Activated CD4-positive, CD25-positive, alpha-beta regulatory T cell treated with anti-CD3 and anti-CD28 coated beads, Interleukin-2, amount 50 U/mL, for 72 hours (primary cell): ENCODE measurements at places on chromosomes 6 and 20.

DNA sequence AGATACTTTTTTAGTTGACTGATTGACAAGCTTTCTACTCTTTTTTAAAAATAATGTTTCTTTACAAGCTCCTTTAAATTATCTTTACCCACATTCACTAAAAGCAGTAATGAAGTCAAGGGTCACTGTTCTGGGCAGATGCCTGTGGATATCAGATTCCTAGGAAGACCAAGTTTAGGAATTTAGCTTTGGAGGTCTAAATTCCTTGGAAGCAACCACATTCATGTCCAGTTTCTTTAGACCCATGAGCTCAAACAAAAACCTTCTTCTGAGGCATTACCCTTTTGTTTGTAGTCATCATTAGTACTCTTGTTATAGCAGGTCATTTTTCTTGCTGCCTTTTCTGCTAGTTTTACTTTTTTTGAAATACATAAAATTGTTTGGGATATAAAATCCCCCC is 462.9 kb upstream of the JAG1 start:
- DNase-seq: no peak

GRCh38 chr6:122859676-122860075 is 70.6 kb downstream of the SMPDL3A start:
- DNase-seq: no peak

DNA sequence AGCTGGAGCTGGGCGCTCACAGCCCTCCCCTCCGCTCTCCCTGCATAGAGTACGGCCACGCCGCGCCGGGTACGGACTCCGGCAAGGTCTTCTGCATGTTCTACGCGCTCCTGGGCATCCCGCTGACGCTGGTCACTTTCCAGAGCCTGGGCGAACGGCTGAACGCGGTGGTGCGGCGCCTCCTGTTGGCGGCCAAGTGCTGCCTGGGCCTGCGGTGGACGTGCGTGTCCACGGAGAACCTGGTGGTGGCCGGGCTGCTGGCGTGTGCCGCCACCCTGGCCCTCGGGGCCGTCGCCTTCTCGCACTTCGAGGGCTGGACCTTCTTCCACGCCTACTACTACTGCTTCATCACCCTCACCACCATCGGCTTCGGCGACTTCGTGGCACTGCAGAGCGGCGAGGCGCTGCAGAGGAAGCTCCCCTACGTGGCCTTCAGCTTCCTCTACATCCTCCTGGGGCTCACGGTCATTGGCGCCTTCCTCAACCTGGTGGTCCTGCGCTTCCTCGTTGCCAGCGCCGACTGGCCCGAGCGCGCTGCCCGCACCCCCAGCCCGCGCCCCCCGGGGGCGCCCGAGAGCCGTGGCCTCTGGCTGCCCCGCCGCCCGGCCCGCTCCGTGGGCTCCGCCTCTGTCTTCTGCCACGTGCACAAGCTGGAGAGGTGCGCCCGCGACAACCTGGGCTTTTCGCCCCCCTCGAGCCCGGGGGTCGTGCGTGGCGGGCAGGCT is 4.6 kb downstream of the KCNK15 start:
- DNase-seq: no peak

DNA sequence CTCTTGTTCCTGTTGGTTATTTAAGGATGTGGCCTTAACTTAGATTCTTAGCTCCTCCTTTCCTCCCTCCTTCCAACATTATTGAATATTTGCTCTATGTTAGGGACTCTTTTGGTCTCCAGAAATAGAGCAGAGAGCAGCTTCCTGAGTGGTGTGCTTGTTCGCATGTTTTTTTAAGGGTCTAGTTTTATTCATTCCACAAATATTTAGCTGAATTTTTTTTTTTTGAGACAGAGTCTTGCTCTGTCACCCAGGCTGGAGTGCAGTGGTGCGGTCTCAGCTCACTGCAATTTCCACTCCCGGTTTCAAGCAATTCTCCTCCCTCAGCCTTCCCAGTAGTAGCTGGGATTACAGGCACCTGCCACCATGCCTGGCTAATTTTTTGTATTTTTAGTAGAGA is 169.2 kb downstream of the ZFAND3 start:
- DNase-seq: no peak

- no peak for DNase-seq
Measured at GRCh38 chr20:4445784-4446183, 275.9 kb upstream of the PRND start.
